ENCODE measurements at places on chromosomes 3 and 15.

- DNase-seq: no peak
Measured at GRCh38 chr3:73719861-73720260, 95.1 kb upstream of the PDZRN3 start.

- no peak for DNase-seq
Measured at GRCh38 chr3:168624195-168624594, 528.5 kb upstream of the GOLIM4 start.

DNA sequence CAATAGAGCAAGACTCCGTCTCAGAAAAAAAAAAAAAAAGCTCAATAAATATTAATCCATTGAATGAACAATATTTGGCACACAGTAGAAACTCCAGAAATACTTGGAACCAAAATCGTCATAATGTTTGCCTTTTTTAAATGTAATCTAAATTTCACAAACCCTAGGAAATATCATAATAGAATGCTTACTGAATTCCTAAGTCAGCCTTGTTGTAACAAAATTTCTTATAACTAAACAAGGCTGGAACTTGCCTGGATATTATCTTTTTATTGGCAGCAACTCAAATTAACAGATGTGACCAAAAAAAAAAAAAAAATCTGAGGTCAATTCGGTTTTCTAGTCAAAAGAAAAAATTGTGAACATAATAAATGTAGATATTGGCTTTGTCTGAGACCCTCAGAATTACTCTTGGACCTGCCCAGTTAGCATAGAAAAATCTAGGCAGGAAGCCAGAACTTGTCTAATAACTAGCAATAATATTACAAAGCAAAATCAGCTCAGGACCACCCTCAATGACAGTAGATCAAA, 33.3 kb downstream of the GABPB1 start:
- no peak for DNase-seq

DNA sequence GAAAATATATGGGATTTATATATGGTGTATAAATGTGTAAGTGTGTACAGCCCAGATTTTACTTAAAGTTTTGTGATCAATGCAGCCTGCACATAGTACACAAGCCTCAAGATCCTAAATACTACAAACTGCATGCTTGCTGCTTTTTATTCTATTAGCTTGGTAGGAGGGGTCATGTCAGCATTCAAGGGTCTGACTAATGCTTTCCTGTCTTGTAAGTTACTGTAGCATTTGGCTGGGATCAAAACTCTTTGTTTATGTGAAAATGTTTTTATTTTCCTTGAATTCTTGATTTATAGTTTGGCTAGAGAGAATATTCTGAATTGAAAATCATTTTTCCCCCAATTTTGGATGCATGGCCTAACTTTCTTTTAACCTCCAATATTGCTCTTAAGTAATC, 370.9 kb downstream of the NSUN3 start:
- no peak for DNase-seq

DNA sequence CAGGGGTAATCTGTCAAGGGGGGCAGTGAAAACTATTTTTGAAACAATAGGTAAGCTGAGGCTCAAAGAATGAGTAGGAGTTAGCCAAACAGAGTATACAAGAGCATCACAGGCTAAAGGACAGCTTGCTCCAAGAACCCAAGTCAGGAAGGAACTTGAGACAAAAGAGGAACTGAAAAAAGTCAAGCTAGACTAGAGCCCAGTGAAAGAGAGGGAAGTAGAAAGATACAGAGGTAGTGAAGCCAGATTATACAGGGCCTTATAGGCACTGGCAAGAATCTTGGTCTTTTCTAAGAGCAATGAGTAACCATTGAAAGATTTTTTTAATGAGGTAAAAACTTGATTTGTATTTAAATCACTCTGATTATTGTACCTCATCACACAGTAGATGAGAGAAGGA, 69.9 kb downstream of the FILIP1L start:
- DNase-seq: no peak

DNA sequence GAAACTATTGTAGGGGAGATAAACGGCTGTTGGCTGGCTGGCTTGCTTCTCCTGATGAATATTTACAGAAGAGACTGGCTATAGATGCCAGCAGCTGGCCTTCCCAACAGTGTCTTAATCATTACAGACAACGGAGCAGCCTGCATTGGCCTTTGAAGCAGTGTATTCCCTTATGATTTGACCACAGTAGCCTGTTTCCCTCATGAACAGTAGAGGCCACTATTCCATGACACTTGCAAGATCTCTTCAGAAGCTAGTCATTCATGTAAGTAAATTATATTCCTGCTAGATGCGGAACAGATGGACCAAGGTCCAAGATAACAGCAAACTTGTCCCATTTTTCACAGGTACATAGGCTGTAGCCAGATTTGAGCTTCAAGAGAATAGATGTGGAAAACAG, 47.3 kb downstream of the TMCO5A start:
- DNase-seq: no peak

Measured in GM12891 (cell line).